ENCODE measurements at places on chromosomes 7 and 10.

DNA sequence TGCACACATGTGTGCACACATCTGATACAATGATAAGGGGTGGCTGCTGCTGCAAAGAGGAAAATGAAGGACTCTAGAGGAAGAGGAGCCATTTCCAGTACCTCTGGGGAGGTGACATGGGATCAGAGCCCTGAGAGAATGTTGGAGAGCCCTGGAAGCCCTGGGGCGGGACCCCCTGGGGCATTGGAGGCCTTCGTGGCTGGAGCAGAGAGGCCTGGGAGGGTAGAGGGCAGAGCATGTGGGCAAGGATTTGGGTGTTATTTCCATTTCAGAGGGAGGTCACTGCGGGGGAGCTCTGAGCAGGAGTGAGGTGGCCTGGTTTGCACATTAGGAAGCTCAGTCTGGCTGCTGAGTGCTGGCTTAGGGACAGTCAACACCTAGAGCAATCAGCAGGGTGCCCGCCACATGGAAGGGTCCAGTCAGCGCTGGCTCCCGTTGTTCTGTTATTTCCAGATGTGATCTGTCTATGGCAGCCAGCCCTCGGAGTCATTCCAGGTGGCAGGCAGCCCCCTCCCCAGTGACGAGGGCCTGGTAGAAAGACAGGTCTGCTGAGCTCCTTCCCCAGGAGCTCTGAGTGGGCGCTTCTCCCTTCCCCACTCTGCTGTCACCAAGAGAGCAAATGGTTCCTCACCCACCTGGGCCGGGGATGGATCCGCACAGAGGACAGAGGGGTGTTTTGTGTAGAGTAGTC is 24.1 kb upstream of the BTBD16 start:
- DNase-seq: no peak

DNA sequence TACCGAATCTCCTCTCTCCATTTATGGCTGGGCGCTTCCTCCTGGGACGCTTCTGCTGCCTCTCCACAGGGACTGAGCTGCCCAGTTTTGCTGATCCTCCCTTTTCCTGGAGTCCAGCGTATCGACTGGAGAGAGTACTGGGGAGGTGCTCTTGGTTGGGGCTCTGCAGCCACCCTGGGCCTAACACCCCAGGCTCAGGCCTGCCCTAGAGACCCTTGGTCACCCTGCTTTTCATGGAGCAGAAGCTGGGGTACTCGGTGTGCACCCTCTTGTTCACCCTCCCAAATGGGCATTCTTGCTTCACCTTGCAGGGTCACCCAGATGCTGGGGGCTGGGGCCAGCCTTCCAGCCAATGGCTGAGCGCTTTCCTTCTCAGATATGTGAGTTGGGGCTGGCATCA is 88.8 kb upstream of the RET start:
- DNase-seq: no peak

DNA sequence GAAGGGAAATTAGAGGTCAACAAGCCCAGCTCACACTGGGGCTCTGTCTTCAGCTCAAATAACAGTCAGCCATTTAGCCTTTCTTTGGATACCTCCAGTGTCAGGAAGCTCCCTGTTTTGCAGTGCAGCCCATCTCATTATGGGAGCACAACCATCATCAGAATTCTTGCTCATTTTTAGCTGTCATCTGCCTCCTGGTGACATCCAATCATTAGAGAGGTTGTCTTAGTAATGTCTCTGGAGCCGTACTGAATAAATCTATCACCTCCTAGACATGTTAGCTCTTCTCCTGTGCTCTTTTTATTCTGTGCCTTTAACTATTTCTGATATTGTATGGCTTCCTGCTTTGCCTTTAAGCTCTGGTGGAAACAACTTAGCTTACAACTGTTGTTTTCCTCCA is 74.5 kb downstream of the CHRM2 start:
- DNase-seq: no peak

DNA sequence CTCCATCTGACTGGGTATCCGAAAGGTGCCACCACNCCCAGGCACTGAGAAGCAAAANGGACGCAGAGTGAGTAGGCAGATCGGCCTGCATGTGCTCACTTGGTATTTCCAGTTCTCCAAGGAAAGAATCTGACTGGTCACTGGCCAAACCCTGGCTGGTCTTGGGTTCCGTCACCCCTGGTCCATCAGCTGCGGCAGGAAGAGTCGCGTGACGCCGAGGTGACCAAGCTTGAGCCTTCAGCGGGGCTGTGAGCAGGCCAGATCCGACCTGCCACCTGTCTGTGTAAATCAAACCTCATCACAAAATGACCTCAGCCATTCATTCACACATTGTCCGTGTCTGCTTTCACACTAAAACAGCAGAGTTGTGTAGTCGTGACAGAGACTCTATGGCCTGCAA is 28.8 kb upstream of the CHST15 start:
- no peak for DNase-seq

- no peak for DNase-seq
These were observed 859.2 kb downstream of the GATA3 start for GRCh38 chr10:8913720-8914119.

- DNase-seq: no peak
These were observed 288.2 kb upstream of the SEMA3D start for GRCh38 chr7:85475071-85475470.

DNA sequence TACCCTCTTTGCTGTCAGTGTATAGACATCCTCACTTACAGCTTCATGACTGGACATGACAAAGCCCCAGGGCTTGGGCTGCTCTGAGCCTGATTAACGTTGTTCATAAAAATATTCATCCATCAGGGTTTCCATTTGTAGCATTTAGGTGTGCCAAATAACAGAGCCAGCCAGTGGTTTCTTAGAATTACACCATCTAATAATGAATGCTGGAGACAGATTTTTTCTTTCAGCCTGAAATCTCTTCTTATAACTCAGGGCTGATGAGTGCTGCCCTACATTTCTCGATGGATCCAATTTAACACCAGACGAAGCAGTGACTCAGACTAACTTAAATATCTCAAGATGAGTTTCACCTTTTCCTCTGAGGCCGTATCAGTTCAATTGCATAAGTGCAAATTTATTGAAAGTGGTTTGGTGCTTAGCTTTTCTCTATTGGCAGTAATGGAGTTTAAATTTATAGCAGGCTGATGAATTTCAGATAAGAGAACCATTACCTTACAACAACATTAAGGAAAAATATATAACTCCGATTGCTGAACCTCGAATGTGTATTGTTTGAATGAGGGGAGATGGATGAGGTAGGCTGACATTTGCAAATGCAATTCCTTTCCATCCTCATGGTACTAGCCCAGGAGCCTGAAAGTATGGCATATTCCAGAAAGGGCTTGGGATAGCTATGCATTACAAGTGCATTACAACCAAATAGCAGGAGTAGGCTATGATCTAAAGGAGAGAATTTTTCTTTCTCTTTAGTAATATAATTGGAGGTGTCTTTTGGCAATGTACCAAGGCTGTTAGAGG is 900.6 kb downstream of the KCNMA1 start:
- no peak for DNase-seq

DNA sequence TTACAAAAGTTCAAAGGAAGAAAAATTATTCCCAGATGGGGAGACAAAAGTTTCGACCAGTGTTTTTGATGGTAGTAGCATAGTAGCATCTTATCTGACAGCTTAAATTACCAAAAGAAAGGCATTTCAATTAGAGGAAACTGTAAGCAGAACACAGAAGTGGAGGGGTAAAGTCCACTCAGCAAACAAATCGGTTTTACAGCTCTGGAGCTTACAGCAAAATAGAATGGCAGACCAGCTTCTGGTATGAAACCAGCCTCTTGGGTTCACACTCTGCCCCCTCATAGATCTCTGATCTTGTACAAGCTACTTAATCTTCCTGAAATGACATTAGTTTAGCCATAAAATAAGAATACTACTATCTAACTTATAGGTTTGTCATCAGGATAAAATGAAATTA is 118.6 kb downstream of the RNF32 start:
- DNase-seq: no peak
